ENCODE measurements at places on chromosomes 6 and 20.
A peak's percentile ranks its signal among the peaks of the same experiment; 100 is the strongest.

DNA sequence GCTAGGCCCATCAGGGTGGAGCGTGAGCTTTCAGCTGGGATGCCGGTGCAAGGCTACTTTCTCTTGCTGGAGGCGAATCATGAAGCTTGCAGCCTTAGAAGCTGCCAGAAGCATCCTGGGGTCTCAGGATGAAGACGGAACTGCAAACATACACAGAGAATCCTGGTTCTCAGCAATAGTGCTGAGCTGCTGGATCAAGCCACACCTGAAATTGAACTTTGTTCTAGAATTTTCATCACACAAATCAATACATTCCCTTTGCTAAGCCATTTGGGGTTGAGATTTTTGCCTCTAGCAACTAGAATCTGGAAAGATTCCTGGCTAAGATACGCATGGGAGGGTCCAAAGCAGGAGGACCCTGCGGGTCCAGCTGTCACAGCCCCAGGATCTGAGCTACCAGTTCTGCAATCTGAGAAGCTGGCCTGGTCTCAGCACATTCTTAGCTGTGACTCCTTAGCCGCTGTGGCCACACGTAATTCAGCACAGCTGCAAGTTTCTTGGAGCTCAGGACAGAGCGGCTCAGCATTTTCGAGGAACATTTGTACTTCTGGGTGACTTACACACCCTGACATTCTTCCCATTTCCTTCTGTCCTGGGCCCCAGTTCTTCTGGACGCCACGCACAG is 6.6 kb upstream of the ARFGAP1 start:
- DNase-seq: no peak

GRCh38 chr20:38892091-38892981 is 33.9 kb upstream of the FAM83D start:
- no peak for DNase-seq

DNA sequence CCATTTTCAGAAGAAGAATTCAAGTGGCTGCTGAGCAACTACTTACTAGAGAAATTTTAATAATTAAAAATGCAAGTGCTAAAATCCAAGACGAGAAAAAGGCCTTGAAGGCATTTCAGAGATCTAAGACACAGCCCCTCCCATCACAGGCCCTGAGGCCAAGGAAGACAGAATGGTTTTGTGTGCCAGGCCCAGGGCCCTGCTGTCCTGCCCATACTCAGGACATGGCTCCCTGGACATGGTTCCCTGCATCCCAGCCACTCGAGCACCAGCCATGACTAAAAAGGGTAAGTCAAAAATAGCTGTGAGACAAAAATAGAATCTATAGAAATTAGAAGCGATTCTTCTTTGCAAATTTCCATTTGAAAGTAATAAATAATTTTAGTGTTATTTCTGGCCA is 364.9 kb downstream of the COL12A1 start:
- DNase-seq: no peak

GRCh38 chr20:47586649-47587294 is 85.1 kb downstream of the NCOA3 start:
- DNase-seq: peak; percentile 20

GRCh38 chr6:64539917-64540316 is 904.3 kb downstream of the PHF3 start:
- DNase-seq: no peak

DNA sequence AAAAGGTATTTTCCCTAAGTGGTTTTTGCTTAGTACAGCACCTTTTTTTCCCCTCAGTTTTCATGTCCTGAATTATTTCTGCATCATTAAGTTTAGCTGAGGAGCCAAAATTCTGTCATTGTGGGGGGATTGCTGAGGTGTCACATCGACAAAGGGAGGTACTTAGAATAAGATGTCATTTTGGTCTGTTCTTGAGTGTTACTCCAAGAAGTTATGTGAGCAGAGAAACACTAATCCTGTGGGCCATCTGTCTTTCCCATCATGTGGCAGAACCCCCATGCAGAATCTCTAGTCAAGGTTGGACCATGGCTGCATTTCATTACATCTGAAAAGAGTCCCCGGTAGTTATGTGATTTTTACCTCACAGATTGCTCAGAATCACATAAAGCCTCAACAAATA is 167.8 kb upstream of the CENPW start:
- DNase-seq: no peak

DNA sequence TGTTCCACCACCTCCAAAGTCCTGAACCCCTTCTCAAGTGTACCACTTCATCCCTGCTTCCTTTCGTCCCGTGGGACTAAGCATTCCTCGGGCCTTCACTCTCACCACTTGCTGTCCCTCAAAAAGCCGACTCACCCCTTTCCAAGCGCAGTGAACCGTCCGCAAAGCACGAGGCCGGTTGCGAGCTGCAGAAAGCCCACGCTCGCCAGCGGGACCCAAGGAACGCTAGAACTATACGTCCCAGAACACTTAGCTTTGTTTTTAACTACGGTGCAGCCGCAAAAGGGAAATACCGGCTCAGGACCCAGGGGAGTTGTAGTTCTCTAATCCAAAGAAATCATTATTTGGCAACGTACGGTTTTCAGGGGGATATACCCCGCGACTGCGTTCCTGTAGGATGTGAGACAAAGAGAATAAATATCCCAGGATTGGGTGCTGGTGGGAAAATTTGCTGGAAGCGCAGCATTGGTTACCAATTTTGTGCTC is 416 bp upstream of the POLR1H start:
- no peak for DNase-seq

- DNase-seq: no peak
Measured at GRCh38 chr6:147999001-147999540, 343.6 kb upstream of the SASH1 start.

GRCh38 chr20:47795214-47795907 is 10.1 kb upstream of the SULF2 start:
- DNase-seq: no peak

DNA sequence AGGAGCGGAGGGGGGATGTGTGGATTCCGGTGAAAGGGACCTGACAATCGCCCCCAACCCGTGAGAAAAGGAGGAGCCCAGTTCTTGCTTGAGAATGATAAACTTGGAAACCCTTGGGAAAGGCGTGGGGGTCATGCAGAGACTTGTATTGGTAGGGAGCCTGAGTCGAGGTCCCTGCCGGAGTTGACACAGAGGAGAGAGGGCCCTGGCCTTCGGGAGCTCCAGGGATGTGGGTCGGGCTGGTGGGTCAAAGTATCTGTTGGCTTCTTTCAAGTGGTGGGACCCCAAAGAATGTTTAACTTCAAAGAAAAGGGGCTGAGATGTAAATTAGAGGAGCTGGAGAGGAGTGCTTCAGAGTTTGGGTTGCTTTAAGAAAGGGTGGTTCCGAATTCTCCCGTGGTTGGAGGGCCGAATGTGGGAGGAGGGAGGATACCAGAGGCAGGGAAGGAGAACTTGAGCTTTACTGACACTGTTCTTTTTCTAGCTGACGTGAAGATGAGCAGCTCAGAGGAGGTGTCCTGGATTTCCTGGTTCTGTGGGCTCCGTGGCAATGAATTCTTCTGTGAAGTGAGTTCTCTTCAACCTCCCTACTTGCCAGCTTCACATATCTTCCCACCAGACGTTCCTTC is 571 bp downstream of the CSNK2B start:
- no peak for DNase-seq

- DNase-seq: no peak
Measured at GRCh38 chr6:166903027-166903426, 53.3 kb downstream of the RNASET2 start.

DNA sequence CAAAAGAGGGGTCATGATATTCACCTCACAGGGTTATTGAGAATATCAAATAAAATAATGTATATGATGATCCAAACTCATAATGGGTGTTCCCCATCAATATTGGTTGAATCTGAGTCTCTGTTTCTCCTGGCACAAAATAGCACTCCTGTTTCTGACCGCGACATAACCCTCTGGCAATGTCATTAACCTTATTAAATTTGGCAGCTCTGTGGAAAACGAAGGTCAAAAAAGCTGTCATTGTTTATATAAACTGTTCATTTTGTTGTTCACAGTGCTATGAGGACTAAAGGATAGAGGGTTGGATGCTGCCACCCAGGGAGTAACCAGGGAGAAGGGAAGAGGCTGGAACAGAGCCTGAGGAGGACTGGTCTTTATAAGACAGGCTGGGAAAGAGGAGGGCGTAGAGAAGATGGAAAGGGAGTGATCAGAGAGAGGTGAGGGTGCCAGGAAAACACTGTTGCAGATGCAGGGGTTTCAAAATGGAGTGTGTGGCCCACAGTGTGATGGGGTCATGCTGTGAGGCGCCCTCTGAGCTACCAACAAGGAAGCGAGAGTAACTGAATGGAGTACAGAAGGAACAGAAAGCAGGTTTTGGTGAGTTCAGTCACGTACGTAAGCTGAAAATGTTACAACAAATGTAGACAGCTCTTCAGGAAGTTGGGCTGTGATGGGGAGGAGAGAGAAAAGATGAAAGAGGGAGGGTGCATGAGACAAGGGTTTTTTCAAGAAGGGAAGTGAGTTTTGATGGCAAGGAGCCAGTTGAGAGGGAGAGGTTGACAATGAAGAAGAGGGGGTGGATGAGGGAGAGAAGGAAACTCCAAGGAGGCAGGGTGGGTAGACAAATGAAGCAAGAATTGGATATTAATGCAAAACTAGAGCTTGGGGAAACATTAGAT is 251.6 kb upstream of the TAB2 start:
- DNase-seq: no peak

- no peak for DNase-seq
Measured at GRCh38 chr20:52139986-52140385, 51.6 kb downstream of the ZFP64 start.

DNA sequence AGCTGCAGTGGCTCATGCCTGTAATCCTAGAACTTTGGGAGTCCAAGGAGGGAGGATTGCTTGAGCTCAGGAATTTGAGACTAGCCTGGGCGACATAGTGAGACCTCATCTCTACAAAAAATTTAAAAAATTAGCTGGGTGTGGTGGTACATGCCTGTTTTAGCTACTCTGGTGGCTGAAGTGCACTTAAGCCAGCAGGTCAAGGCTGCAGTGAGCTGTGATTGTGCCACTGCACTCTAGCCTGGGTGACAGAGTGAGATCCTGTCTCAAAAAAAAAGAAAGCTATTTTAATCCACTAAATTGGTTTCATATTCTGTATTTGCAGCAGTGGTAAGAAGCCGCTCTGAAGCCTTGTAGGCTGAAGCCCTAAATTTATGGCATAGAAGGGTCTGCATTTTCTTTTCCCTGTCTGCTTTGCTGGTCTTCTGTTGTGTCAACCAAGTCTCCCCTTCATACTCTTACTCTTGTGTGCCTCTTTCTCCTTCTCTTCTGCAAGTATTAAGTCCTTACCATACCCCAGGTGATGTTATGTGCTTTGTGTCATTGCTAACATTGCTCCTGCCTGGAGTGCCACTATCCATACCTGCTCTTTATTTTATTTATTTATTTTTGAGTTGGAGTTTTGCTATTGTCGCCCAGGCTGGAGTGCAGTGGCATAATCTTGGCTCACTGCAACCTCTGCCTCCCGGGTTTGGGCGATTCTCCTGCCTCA is 70.9 kb downstream of the MYO6 start:
- no peak for DNase-seq

- no peak for DNase-seq
Measured at GRCh38 chr6:140181876-140182275, 807.4 kb upstream of the CITED2 start.

DNA sequence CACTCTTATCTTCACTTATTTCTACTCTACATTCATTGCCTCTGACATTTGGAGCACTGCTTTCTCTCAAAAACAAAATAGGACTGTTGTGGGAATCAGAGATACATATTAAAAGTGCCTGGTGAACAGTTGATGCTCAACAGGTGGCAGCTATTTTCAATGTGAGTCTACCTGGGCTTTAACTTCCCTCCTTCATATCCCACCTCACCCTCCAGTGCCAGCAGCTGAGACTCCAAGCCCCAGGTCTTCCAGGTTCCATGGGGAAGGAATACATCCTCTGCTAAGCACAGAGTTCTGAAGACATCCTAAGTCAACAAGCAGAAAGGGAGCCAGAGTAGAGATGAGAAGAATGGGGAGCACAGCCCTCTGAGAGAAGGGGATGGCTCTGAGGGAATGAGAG is 7.0 kb upstream of the FOXP4 start:
- DNase-seq: no peak

DNA sequence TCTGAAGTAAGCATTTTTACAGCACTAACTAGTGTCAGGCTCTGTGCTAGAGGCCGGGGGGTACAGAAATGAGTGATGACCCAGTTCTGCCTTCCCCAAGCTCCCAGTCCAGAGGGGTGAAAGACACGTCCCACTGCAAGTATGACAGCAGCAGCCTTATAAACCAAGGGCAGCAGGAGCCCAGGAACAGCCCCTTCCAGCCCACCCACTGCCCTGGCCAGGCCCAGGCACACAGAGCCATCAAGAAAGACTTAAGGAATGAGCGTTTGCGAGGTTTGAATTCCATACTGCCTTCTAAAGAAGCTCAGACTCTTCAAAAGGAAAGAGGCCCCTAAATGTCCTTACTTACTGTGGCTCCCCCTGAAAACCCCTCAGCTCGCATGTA is 10.0 kb downstream of the TRERF1 start:
- DNase-seq: no peak

DNA sequence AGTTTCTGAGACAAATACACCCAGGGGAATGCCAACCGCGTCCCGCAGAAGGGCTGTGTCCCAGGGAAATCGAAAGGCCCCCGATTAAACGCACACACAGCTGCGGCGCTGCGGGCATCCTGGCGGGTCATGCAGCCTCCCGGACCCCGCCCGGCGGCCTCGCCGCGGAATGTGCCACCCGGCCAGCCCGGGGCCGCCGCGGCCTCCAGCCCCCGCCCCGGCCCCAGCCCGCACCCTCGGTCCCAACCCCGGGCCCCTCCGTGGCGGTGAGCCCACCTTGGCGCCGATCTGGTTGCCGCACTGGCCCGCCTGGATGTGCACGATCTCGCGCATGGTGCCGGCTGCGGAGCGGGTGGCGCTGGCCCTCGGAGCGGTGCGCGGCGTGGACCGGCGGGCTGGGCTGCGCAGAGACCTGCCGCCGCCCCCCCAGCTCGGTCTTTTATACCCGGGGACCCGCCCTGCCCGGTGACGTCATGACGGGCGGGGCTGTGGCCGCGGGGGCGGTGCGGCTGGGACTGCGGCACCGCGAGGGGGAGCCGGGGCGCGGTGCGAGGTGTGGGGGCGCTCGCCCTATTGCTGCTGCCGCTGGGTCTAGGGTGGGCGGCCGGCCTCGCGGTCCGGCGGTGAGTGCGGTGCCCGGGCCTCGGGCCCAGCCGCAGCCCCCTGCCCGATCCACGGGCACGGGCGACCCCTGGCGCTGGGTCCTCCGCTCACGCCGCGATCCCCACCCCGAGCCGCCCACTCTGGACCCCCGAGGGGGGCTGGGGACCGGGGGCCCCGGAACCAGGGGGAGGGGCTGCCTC is at the start of gene TUBB2A:
TUBB2A (minus strand) TSS at position 414 of the 803 bp plus-strand sequence; CDS start at position 333, 81 bp downstream.
- DNase-seq: no peak
